ENCODE measurements at places on chromosomes 6 and 20.

- DNase-seq: no peak
These were observed 335.0 kb upstream of the KCNQ5 start for GRCh38 chr6:72286911-72287311.

DNA sequence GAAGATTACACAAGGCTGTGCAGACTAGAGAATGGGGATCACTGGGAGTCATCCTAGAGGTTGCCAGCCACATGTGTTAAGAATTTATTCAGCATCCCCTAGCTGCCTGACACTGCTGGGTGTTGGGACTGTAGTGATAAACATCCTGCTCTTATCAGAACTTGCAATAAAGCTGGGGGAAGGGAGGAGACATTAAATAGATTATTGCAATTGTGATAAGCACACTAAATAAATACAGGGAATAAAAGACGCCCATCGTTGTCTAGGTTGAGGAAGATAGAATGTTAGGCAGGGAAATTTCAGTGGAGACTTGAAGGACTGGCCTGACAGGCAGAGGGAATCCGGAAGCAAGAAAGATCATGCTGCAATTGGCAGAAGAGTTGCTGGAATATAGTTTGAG, 33.2 kb upstream of the TRAM2 start:
- DNase-seq: no peak

- no peak for DNase-seq
These were observed 7.2 kb upstream of the CTAGE9 start for GRCh38 chr6:131717836-131718542.

- no peak for DNase-seq
These were observed 16.1 kb upstream of the RBM38 start for GRCh38 chr20:57374931-57375651.

DNA sequence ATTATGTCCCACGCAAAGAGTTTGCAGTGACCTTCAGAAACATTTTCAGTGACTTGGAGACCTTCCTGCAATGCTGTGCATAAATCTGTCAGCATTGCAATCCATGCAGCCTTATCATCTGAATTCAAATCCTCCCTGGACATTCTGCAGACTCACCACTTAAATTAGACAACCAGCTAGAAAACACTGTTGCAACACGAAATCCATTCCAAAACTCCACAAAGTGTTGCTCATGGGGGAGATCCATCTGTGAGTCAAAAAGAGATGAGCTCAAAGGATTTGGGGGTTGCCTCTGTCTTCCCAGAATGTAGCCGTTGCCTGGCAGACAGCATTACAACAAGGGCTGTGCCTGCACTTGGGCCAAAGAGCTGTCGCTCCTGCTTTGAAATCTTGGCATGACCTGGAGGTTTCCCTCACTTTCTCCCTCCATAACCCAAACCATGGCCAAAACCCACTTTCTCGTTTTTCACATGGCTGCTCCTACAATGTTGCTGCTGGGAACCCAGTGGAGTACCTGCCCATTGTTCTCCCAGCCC, 163.5 kb upstream of the CDYL start:
- DNase-seq: no peak

DNA sequence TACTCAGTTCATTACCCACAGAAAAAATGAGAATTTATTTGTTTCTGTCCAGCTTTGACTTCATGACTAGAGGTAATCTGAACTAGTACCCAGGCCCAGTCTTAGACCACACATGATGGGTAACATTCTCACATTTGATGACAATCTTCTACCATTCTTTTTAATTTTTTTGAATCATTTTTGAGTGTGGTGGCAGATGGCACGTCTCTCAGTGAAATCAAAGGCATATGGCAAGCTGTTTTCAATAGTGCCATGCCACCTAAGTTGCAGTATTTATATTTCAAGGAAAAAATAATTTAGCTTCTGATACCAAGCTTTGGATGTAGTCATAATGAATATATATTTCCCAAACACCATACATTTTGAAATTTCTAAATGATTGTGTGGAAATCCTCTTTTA, 88.8 kb upstream of the HS3ST5 start:
- no peak for DNase-seq

DNA sequence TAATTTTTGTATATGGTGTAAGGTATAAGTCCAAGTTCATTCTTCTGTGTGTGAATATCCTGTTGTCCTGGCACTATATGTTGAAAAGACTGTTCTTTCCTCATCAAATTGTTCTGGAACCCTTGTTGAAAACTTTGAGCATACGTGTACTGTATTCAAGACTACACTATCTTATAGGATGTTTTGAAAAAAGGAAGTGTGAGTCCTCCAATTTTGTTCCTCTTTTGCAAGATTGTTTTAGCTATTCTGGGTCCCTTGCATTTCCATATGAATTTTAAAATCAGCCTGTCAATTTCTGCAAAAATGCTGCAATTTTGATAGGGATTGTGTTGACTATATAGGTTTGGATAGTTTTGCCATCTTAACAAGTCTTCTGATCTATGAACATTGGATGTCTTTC, 195.2 kb downstream of the BACH2 start:
- no peak for DNase-seq

DNA sequence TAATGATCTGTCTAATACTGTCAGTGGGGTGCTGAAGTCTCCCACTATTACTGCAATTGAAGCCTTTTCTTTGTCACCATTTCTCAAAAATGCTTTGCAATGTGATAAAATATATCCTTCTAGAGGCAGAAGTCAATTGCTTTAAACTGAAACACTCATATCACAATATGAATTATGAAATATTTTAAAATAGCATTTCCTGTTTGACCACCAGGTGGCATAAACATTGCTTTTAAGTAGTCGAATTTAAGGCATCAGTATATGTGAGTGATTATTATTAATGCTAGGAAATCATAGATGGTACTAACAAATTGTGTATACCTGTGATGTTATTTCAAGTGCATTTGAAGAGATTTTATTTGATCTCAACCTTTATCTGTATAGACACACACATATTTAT, 87.5 kb downstream of the MEI4 start:
- DNase-seq: no peak

GRCh38 chr6:15250187-15251168, 4.6 kb downstream of the JARID2 start:
- DNase-seq: no peak

GRCh38 chr6:4078691-4079471, at the start of gene FAM217A:
FAM217A (minus strand) TSS chr6:4079137; CDS start chr6:4077414, 1,723 bp downstream.
- no peak for DNase-seq

GRCh38 chr6:136772685-136773472, 19.4 kb downstream of the MAP3K5 start:
- DNase-seq: no peak

DNA sequence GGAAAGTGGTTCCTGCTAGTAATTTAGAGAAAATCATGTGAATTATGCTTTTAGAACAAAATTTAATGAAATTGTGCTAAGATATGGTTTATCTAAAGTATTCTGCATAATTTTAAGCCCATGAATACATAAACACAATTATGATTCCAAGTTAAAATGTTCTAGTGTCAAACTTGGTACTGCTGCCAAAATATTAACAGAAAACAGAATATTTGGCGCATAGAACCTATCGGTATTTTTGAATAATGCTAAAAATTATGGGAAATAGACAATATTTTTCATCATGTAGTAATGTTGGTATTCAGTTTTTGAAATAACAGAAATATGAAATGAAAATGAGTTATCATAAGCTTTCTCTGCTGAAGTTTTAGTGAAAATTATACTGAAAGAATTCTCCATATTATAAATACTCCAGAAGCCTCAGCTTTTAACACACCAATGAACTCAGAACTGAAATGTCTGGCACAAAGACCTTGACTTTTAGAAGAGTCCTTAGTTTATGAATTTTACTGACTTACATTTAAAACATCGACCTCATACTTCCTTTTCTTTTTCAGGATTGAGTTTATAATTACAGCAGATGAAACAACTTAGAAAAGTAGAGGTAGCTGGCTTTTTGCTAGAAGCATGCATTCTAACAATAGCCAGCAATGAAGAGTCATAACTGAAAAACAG, 1192.3 kb upstream of the GJE1 start:
- DNase-seq: no peak

DNA sequence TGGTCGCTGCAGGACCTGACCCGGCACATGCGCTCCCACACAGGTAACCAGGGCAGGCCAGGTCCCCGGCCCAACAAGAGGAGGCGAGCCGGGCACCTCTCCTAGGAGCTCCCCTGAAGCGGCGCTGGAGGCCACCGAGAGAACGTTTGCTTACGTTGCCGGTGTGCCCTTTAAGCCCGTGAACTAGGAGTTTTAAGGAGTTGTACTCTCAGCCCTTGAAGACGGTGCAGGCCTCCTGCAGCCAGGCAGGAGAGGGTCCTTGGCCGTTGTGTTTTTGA, 65.9 kb downstream of the SSR1 start:
- DNase-seq: no peak

DNA sequence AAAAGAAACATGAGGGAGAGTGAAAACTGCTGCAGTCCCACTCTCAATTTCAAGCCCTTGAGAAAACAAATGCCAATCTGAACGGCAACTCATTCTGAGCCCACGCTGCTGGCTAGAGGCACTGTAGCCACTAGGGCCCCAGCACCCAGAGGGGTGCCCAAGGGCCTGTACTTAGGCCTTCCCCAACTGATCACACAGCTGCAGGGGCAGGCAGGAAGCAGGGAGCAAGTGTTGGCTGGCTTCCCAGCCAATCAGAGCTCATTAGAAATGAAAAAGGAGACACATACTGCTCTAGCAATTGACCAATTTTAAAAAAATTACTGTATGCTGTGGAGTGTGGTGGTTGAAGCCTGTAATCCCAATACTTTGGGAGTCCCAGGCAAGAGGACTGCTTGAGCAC, 3.7 kb upstream of the BEND3 start:
- DNase-seq: no peak

GRCh38 chr6:98844244-98845210, 10.2 kb downstream of the POU3F2 start:
- DNase-seq: no peak

DNA sequence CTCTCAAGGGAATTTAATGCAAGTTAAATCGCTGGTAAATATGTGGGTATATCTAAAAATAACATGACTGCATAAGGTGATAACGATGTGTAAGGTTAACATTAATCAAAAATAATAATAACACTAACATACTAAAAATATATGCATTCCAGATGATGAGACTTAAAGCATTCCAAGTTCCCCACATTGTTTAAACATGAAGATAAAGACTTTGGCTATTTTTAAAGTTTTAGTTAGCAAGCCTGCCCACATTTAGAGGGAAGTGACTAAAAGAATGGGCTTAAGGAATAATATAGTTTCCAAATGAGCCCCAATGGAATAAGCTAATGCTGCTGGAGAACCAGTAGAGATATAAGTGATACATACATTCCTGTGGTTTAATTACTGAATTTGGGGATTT, 941.3 kb downstream of the TBC1D32 start:
- no peak for DNase-seq

- no peak for DNase-seq
These were observed 9.2 kb downstream of the NRN1 start for GRCh38 chr6:5997420-5997987.

DNA sequence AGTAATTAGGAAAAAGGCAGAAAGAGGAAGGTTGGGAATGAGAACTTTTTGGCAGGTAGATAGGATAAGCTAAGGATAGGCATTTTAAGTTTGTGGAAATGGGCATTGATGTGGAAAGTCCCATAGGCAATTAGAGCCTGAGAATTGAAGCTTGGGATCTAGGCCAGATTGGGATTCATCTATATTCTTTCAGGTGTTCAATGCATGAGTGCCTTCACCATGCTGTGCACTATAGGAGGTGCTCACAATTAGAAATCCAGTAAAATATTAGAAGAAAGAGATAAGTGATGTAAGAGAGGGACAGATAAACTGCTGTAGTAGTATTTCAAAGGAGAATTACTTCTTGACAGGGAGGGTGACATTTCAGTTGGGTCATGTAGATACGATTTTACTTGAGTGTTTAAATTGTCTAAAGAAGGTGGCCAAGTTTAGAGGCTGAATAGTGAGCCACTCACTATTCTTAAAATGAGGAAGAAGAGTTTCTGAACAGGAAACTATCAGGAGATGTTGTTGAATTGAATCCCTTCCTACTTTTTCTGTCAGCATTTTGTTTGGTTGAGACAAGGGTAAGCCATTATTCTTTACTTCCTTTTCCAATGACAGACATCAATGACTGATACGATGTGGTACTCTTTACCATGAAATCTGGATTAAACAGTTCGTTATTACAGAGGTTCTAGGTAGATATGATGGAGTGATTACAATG, 31.0 kb upstream of the CTAGE9 start:
- no peak for DNase-seq

GRCh38 chr6:147648916-147649315, 140.4 kb downstream of the SAMD5 start:
- DNase-seq: no peak

GRCh38 chr6:104728448-104728847, 131.3 kb downstream of the HACE1 start:
- DNase-seq: no peak

DNA sequence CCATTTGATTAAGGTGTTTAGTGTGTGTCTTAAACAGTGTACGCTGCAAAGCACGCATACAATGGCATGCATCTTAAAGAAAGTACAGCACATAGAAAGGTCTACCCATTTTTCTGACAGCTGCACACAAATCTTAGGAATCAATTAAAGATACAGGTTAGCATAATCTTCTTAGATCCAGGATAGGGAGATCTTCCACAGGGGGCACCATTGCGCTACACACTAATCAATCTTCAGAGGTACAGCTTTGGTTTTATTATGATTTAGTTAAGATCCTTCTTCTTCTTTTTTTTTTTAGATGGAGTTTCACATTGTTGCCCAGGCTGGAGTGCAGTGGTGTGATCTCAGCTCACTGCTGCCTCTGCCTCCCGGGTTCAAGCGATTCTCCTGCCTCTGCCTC, 63.7 kb upstream of the BEND3 start:
- DNase-seq: no peak

- no peak for DNase-seq
These were observed 54.1 kb downstream of the PLAGL1 start for GRCh38 chr6:143953922-143954321.

GRCh38 chr6:158769234-158769770, 49.9 kb downstream of the EZR start:
- no peak for DNase-seq
